Stimulated activated CD8-positive, alpha-beta memory T cell treated with anti-CD3 and anti-CD28 coated beads, Interleukin-4, amount 100 ng/mL, for 4 hours (primary cell): ENCODE measurements at places on chromosomes 11 and 22.

GRCh38 chr11:70755410-70756158, 357.3 kb downstream of the CTTN start:
- DNase-seq: peak; percentile 3

GRCh38 chr11:534396-535209, 773 bp downstream of the HRAS start:
- DNase-seq: no peak

DNA sequence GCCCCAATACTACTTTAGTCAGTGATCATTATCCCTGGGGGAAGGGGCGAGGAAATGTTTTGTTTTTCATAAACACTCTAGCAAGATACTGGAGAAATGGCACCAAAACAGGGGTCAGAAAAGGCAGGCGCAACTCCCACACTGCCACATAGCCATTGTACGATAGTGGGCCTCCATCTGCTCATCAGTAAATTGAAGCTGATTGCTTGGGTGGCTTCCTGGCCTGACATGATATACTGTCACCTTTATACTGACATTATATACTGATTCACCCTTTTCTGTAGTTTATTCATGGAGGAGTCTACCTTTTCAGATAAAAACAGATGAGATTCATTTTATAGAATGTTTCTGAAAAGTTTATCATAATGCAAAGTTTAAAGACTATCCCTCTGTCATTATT, 51.6 kb upstream of the CCDC34 start:
- no peak for DNase-seq

DNA sequence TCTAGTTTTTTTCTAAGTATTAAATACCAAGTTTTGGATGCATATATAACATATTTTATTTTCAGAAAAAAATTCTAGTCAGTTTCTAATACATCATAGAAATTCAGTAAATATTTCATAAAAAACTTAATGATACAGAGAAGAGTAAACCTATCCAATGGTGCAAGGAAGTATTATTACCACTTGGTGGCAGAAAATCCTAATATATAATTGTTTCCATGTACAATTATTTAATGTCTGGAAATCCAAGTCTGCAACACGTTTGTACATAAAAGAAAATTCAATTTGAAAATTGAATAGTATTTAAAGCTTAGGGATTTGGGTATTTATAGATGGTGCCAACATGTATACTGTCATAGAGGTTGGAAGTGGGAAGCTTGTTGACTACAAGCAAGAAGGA, 127.0 kb downstream of the TRPC6 start:
- no peak for DNase-seq

DNA sequence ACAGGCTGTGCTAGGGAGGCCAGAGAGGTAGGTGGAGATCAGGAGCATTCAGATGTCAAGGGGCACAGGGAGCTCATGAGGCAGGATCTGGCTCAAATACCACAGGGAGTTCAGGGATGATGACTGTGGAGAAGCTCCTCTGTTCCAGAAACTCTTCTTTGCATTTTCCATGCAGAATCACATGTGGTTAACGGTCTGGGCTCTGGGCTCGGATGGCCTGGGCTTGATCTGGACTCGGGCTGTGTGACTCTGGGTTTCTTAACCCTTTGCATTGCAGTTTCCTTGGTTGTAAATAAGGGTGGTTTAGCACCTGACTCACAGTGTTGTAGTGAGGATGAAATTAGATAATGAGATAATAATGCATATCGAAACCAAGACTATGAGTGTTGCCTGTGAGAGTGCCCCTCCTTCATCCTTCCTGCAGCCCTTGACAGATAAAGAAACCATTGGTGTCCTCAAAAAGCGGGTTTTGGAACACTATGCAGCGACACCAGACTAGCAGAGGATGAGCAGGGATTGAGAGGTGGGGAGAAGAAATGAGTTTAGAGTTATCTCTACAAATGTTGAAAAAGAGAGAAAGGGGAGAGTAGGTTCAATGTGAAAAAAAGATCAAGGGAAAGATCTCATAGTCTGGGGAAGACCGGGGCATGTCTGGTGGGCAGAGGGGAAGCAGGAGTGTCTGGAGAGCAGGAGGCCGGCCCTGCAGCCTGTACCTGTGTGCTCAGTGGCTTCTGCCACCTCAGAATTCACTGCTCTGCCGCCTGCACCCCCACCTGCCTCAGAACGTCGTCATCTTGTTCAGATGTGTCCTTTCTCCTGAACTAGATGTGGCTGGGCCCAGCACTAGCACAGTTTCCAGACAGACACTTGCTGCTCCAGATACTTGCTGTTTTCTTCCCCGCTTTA, 197.8 kb upstream of the SORL1-AS1 start:
- DNase-seq: no peak

- no peak for DNase-seq
These were observed 49.6 kb upstream of the SHANK2 start for GRCh38 chr11:71301858-71302533.

GRCh38 chr22:44645531-44645930, 56.5 kb upstream of the PRR5 start:
- no peak for DNase-seq

GRCh38 chr22:30325065-30325720, 1.5 kb downstream of the TBC1D10A start:
- DNase-seq: no peak

- no peak for DNase-seq
These were observed 13.0 kb downstream of the GRAP2 start for GRCh38 chr22:39913886-39914285.

- no peak for DNase-seq
These were observed 314 bp downstream of the RIC8A start for GRCh38 chr11:207863-208180.

- no peak for DNase-seq
These were observed 2.4 kb upstream of the LRP4 start for GRCh38 chr11:46920755-46921154.

DNA sequence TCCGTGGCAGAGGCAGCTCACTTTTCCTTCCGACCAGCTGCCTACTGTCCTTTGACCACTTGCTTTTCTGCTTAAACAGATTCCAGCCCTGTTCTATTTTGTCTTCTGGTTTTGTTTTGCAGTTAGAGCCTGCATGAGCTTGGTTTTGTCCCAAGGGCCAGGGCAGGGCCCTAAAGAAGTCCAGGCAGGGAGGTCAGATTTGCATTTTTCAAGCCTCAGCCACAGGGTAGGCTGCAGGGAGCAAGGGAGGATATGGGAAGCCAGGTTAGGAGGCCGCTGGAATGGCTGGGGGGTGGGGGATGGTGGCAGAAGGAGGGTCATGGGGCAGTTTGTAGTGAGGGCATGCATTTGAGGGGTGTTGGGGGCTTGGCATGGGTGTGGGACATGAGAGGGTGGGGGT, 23.1 kb downstream of the FADD start:
- no peak for DNase-seq

DNA sequence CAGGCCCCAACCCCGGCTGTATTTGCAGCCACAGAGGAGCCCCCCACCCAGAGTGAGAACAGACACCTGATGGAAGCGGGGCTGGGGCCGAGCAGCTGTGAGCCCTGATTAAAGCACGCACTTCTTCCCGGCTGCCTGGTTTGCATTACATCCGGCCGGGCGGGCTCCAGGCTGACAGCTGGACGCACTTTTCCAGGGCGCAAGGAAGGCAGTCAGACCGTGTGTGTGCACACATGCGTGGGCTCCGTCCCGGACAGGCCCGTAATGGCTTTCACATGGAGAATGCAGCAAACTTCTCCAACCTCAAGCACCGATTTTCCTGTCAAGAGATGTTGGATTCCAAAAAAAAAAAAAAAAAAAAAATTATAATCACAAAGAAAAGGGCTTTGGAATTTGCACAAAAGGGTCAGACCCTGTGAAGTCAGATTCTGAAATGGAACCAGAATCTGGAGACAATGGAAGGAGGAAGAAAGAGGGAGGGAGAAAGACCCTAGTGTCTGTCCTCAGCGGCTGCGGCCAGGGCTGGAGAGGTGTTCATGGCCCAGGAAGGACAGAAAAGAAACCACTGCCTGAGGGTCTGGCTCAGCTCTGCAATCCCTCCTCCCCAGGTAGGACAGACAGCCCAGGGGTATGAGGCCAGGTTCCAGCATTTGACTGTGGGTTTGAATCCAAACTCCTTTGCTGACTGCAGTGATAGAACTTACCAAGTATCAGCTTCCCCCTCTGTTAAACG, 365.5 kb downstream of the MN1 start:
- no peak for DNase-seq

- DNase-seq: no peak
These were observed 53.2 kb downstream of the GRIK4 start for GRCh38 chr11:120564573-120565311.

GRCh38 chr11:34671946-34672345, 51.1 kb downstream of the EHF start:
- no peak for DNase-seq

DNA sequence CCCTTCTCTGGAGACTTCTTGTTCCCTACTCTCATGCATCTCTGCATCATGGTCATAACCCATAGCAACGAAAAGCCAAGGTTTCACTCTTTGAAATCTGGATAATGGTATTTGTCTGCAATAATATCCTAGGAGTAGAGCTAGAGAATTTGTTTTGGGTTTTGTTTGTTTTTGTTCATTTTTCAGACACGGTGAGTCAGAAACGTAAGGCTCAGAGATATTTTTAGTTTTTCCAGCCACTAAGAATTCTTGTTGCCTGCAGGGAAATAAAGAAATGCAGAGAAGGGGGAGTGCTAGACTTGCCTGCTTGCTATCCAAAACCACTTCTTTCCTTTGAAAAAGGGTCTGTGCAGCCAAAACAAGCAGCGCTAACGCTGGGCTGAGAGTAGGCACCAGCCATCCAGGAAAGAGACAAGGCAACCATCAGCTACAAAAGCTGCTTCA, 26.0 kb downstream of the POU2AF3 start:
- no peak for DNase-seq

GRCh38 chr11:120750647-120751549, 239.3 kb downstream of the GRIK4 start:
- no peak for DNase-seq

DNA sequence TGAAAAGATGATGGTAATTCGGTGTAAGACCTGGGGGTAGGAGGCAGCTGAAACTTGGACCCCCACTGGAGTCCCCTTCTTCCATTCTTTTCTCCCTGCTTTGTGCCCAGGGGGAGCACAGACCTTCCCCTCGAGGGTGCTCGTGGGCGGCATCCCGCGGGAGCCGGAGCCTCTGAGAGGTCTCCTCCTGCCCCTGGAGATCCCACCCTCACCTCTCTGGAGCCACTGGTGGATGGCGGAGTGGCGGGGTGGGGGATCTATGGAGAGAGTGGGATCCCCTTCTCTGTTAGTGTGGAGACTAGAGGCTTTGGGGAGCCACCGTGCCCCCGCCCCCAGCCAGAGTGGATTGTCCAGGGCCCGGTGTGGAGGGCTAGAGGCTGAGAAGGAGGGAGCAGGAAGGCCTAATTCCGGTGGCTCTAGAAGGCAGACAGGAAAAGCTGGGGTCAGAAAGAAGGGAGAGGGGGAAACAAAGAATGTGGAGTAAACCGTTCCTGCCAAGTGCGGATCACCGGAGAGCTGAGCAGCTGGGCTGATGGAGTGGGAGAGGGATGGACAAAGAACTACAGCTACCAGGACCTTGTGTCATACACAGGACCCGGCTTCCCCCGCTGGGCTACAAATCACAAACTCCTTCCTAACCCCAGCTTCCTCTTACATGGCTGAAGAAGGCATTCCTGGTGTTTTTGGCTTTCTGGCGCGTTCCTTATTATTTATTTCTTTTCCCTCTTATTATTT, 41.9 kb downstream of the KCNJ1 start:
- DNase-seq: no peak

DNA sequence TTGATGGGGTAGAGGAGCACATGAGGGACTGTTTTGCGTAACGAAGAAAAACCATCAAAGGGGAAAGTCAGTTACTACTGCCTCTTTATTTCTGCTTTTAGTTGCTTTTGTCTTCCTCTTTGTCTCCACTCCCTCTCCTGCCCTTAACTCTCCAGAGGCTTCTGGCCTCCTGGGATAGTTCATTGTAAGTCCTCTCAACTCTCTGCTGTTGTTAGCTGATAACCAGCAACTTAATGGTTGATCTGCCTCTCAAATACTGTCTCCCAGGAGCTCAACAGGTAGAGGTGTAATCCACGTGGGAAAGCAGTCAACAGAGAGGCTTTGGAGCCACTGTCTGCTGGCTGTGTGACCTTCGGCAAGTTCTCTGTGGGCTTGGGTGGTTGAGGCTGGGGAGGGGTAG, 47.3 kb downstream of the CCDC81 start:
- DNase-seq: no peak

GRCh38 chr11:124646148-124646547, 23.5 kb downstream of the TBRG1 start:
- no peak for DNase-seq

DNA sequence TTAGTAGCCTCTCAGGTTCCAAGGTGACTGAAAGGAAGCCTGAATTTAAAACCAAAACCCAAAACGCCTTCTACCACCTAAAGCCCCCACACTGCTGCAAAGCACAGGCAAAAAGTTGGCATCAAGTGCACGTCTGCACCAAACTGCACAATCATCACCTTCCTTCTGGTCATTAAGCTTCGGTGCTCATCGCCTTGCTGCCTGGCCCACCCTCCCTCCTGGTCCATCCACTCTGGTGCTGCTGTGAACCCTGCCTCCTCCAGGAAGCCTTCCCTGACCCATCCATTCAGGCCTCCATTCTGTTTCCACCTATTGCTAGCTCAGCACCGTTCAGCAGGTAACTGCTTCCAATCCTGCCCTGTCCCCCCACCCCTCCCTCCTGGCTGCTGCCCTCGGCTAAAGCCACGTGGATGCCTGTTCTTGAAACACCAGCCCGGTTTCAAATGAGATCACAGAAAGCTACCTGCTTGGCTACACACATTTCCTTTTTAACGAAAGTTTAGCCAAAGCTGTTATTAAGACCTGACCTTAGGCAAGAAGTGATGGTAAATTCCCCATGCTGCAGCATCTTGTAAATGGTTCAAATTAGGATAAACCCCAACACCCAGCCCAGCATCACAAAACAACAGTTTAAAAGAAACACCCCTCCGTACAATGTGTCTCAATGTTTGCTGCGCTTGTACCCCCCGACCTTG, 53.8 kb upstream of the CD5 start:
- no peak for DNase-seq
